ENCODE measurements at places on chromosomes 1 and 21.

- no peak for DNase-seq
Measured at GRCh38 chr1:67855961-67856360, 22.7 kb upstream of the GNG12 start.

DNA sequence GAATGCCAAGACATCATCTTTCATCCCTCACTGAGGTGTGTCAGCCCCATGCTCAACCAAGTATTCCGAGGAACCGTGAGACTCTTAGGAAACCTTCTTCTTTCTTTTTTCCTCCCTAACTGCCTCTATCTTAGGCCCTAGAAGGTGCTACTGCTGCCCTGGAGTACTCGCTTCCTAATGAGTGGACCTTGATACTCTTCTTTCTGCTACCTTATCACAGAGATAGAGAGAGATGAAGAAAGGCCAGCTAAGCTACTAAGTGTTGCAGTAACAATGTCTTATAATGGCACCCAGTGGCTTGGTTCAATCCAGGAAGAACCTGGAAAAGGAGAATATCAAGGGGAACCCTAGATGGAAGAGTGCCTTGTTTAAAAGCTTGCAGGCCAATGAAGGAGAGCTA is 86.6 kb downstream of the KIRREL1 start:
- no peak for DNase-seq

DNA sequence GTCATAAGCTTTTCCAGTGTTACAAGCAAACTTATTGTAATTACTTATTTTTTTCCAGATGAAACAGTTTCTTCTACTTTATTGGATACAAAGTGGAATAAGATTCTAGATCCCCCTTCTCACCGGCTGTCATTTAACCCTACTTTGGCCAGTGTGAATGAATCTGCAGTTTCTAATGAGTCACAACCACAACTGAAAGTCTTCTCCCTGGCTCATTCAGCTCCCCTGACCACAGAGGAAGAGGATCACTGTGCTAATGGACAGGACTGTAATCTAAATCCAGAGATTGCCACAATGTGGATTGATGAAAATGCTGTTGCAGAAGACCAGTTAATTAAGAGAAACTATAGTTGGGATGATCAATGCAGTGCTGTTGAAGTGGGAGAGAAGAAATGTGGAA is 95.5 kb downstream of the ZFYVE9 start:
- DNase-seq: no peak

- no peak for DNase-seq
Measured at GRCh38 chr1:147491098-147491497, 50.2 kb upstream of the BCL9 start.

GRCh38 chr21:35923971-35924370 is 136.4 kb downstream of the SETD4 start:
- no peak for DNase-seq

DNA sequence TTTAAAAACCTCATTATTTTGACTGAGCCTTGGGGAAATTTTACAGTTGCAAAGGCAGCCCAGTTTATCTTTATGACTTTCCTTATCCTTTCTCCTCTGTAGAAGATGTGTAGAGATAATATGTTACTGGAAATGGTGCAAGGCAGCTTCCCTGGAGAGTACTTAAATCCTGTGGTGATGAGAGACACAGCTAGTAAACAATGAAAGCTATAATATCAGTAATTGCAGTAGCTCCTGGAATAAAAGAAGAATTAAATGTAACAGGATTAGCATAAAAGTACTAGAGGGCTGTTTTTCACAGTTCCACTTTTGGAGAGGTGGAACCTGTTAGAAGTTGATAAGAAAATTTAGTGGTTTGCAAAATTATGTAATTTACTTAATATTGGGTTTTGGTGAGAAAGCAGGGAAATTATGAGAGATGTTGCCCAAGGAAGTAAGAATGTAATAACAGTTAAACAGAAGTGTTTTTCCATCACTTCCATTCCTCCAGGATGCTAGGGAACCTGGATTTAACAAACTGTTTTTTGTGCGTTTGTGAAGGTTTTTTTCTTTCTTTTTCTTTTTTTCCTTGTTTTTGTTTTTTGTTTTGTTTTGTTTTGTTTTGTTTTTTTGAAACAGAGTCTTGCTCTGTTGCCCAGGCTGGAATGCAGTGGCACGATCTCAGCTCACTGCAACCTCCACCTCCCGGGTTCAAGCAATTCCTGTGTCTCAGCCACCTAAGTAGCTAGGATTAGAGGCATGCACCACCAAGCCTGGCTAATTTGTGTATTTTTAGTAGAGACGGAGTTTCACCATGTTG is 15.7 kb upstream of the EDEM3 start:
- no peak for DNase-seq

DNA sequence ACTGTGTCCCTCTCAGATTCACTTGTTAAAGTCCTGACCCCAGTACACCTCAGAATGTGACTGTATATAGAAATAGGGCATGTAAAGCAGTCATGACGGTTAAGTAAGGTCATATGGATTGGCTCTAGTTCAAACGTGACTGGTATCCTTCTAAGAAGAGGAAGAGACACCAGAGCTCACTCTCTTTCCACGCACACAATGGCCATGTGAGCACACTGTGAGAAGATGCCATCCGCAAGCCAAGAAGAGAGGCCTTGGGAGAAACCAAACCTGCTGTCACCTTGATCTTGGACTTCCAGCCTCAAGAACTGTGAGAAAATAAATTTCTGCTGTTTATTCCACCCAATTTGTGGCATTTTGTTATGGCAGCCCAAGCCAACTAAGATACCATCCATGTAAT is 56.8 kb upstream of the IRF2BP2 start:
- no peak for DNase-seq

DNA sequence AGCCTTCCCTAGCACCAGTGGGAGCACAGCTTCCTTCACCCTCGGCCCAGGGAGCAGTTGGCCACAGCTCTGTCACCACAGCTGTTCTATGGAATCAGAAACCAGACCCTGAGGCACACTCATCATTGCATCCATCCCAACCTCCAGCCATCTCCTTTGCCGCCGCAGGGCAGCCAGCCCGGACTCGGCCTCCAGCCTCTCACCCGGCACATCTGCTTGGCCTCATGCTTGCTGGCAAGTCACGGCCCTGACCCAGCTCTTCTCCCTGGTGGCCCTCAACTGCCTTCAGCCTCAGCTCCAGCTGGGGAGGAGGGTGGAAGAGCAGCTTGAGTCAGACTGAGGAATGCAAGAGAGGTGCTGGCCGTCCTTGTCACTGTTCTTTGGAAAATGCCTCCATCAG is 59.8 kb downstream of the TOR1AIP2 start:
- DNase-seq: no peak

- DNase-seq: no peak
Measured at GRCh38 chr1:205073511-205073910, 10.7 kb downstream of the TMEM81 start.

GRCh38 chr1:110138956-110139355 is 11.3 kb upstream of the SLC6A17 start:
- no peak for DNase-seq

GRCh38 chr1:9657521-9658032 is 6.0 kb downstream of the PIK3CD start:
- DNase-seq: no peak

GRCh38 chr1:94602316-94602715 is 60.8 kb upstream of the F3 start:
- DNase-seq: no peak

- no peak for DNase-seq
Measured at GRCh38 chr1:202622388-202622787, 87.9 kb downstream of the SYT2 start.

GRCh38 chr1:25658791-25659431 is 42.3 kb downstream of the MAN1C1 start:
- DNase-seq: no peak

GRCh38 chr1:41020109-41020576 is 1.4 kb downstream of the SLFNL1 start:
- no peak for DNase-seq

- DNase-seq: no peak
Measured at GRCh38 chr1:231923491-231924041, 297.0 kb downstream of the DISC1 start.

GRCh38 chr1:8055973-8056372 is 29.9 kb upstream of the ERRFI1 start:
- DNase-seq: no peak

GRCh38 chr1:79497193-79497773 is 490.8 kb upstream of the ADGRL4 start:
- DNase-seq: no peak

DNA sequence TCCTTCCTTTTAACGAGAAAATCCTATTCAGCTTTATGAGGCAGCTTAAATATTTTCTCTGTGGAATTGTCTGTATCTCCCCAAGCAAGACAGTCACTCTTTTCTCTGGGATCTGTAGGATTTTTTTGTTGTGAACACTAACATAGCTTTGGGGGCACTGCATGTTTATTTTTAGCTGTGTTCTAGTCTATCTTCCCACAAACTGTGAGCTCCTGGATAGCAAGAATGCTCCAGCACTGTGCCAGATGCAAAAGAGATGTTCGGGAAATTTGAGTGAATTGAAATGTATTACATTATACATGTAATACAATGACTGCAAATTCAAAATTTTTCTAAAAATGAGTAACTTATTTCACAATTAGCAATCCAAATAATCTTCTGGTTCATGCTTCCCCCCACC is 282.2 kb downstream of the PLPP3 start:
- DNase-seq: no peak

GRCh38 chr1:248697907-248698306 is 4.7 kb downstream of the OR14I1 start:
- DNase-seq: no peak

DNA sequence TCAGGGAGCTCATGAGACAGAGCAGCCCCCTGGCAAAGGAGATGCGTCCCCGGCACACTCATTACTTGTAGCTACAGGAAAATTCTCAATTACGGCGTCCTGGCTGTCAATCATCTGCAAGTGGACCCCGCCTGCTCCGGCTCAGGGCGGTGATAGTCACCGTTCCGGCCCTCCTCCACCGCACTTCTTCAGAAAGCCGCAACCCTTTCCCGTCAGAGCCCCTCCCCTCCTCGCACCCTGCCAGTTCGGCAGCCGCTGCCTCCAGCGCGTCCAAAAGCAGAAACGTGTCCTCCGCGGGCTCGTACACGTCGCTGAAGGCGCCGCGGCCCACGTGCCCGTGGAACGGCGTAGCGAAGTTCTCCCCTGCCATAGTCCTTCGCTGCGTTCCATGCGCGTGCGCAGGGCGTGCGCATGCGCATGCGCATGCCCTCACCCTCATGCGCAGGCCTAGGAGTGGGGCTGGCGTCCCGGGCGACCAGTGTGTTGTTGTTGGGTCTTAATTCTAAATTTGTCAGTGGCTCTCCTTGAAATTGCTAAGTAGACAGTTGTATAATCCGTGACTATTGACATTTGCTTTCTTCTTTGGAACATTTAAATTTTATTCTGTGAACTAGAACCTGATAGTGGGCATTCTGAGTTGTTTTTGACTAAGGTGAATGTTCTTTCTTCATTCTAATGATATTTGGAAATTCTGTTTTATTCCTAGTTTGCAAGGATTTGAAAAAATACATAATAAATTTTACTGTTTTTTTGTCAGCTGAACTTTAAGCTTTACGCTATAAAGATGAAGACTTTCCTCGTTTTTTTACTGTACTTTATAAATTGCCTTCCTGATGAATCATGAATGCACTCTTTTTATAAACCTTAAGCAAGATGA is 107.5 kb downstream of the LTN1 start:
- DNase-seq: peak; percentile 93

DNA sequence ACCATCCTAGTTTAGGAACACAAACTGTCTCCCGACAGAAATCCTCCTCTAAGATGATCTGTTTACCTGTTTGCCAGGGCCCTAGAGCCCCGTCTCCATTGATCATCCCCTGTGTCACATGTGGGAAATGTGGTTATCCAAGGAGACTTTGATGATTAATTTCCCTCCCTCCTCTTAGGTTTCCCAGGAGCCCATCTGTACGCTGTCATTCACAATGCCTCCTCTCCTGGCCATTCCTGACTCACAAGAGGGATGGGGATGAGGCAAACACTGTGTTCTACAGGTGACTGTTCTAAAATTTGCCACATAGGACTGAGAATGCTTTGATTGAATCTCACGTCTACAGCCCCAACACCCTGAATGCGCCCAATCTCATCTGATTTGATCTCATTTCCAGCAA is 50.0 kb downstream of the TNR start:
- no peak for DNase-seq

- DNase-seq: no peak
Measured at GRCh38 chr1:119125874-119126273, 14.6 kb downstream of the WARS2 start.

- DNase-seq: no peak
Measured at GRCh38 chr1:112063781-112064728, 74.6 kb upstream of the KCND3 start.

GRCh38 chr1:5374192-5374591 is 618.0 kb downstream of the NPHP4 start:
- no peak for DNase-seq

DNA sequence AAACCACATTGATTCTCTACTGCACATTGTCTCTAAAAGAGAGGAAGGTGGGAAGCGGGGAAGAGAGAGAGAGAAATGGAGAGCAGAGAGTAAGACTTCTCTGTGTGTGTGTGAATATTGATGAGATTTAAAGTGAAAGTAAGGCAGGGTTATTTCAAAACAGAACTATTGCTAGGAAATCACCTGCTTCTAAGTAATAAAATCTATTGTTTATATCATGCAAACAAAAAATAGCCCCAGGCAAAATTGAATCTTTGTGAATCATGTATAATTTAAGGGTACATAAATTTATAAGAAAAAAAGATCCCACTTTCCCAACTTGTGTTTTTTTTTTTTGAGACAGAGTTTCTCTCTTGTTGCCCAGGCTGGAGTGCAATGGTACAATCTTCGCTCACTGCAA is 1.2 kb upstream of the GBP7 start:
- no peak for DNase-seq

- no peak for DNase-seq
Measured at GRCh38 chr1:47477595-47478080, 39.8 kb downstream of the FOXD2 start.

DNA sequence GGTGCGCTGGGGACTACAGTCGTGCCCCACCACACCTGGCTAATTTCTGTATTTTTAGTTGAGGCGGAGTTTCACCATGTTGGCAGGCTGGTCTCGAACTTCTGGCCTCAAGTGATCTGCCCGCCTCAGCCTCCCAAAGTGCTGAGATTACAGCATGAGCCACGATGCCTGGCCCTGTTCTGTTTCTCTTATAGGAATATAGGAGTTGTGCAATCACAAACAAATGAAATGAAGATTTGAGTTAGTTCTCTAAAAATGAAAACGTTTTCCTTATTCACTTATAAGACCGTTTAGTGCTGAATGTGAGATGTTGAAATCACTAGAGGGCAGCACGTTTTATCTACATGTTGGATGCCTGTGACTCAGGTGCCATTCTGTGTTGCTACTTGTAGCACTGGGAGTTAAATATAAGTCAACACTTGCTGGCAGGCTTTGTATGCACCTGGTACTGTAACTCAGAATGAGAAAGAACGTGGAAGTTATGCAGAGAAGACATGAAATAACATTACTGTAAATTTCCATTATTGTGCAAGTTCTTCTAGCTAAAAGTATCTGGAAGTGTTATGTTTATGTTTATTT is 45.8 kb downstream of the MIGA1 start:
- DNase-seq: no peak
